Activated T-helper 1 cell treated with anti-CD3 and anti-CD28 coated beads, Interleukin-12 subunit alpha, Interleukin-12 subunit beta, Interleukin-2, Interleukin-4 antibody, amounts not matched to agents 30 ng/mL and 10 ng/mL and 1 ng/mL, durations not matched to agents 14 hours and 24 hours and 36 hours (primary cell): ENCODE measurements at places on chromosomes 5 and 9. TPM values are rescaled to one million over a fixed set of nuclear protein-coding genes. Genes with fewer than 3 reads are reported as not detected.

The PCDHGB3 gene
- total RNA-seq: 0.47 and 0.66 TPM in 2 replicates

The STK32A gene
- total RNA-seq: not detected in 2 replicates

DNA sequence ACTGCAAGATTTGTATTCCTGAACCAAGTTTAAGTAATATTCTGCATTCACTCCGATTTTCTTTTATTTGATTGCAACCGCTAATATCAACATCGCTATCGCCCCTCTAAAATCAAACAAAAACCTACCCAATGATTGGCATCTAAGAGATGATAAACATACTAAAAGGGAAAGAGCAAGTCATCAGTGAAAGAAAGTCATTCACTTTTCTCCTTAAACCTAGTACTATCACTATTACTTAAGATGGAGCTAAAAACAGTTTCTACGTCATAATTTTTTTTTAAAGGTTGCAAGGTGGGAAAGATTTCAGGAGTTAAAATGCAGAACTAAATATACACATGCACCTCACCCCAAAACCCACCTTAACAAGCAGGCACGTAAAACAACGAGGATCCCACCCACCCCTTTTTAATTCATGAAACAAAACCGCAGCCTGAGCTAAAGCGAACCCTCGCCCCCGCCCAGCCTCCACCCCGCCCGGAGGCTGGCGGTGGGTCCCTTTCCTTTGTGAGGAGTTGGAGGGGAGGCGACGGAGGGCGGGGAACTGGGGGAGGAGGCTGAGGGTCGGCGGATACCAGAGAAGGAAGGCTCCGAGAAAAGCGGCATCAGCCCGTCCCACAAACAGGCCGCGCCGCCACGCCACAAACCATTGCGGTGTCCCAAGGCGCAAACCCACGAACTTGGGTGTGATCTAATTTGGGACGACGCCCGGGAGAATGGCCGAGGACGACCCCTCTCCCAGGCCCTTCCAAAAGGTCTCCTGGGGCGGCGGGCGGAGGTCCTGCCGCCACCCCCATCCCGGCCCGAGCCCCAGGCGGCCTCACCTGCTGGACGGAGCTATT is 861 bp downstream of the UBQLN1 start:
- peaks cover 41% of the 10 kb centered on the region for H3K4me1 ChIP-seq
- H3K4me3 ChIP-seq: peak overlapping the region; percentile 87
- H3K27me3 ChIP-seq: no peaks in the 10 kb centered on the region
- DNase-seq: peak; percentile 49

DNA sequence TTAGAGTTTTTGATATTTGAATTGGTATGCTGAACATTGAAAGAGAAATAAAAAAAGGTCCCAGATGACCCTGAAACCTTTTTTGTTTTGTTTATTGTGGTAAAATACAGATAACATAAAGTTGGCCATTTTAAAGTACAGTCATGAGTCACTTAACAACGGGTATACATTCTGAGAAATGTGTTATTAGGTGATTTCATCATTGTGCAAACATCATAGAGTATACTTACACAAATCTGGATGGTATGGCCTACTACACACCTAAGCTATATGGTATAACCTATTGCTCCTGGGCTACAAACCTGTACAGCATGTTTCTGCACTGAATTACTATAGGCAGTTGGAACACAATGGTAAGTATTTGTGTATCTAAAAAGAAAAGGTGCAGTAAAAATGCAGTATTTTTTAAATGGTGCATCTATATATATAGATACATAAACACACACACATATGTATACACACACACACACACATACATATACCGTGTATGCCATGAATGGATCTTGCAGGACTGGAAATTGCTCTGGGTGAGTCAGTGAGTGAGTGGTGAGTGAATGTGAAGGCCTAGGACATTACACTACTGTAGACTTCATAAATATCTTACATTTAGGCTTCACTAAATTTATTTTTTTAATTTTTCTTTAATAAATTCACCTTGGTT is 31.0 kb downstream of the TTC1 start:
- no peaks in the 10 kb centered on the region for H3K27me3 ChIP-seq
- no peak overlapping the region for H3K27ac ChIP-seq
- peaks cover 34% of the 10 kb centered on the region for H3K36me3 ChIP-seq
- no peak for DNase-seq
- peaks cover 4% of the 10 kb centered on the region for H3K4me1 ChIP-seq

- no peak overlapping the region for H3K27ac ChIP-seq
- H3K4me1 ChIP-seq: no peaks in the 10 kb centered on the region
- H3K27me3 ChIP-seq: no peaks in the 10 kb centered on the region
- H3K4me3 ChIP-seq: no peak overlapping the region
Measured at GRCh38 chr9:78311075-78311474, 14.2 kb downstream of the PSAT1 start.

- no peaks in the 10 kb centered on the region for H3K4me1 ChIP-seq
- DNase-seq: no peak
- H3K4me3 ChIP-seq: no peak overlapping the region
- H3K36me3 ChIP-seq: no peaks in the 10 kb centered on the region
- H3K27me3 ChIP-seq: no peaks in the 10 kb centered on the region
Measured at GRCh38 chr9:16769291-16769690, 101.2 kb downstream of the BNC2 start.

DNA sequence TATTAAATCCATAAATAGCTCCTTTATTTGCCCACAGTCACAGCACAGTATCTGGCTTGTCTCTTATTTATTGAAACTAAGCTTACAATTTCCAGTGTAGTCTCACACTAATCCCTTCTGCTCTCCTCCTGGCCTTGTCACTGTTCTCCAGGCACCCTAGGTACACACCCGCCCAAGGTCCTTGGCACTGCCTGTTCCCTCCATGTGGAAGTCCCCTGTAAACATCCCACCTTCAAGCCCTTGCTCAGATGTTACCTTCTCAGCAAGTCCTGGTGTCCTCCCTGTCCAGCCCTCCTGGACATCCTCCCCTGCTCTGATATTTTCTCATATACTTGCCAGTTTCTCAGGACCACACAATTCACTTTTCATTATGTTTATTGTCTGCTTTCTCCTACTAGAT is 44.2 kb upstream of the CFAP157 start:
- no peak for DNase-seq
- H3K36me3 ChIP-seq: peaks cover 5% of the 10 kb centered on the region
- no peak overlapping the region for H3K27ac ChIP-seq
- peaks cover 1% of the 10 kb centered on the region for H3K27me3 ChIP-seq
- no peak overlapping the region for H3K4me3 ChIP-seq
- no peaks in the 10 kb centered on the region for H3K4me1 ChIP-seq

- no peaks in the 10 kb centered on the region for H3K4me1 ChIP-seq
- H3K4me3 ChIP-seq: no peak overlapping the region
- DNase-seq: no peak
- H3K27ac ChIP-seq: no peak overlapping the region
Measured at GRCh38 chr5:172402531-172403188, 51.7 kb downstream of the SH3PXD2B start.
